ENCODE measurements at places on chromosomes 7 and 10.

DNA sequence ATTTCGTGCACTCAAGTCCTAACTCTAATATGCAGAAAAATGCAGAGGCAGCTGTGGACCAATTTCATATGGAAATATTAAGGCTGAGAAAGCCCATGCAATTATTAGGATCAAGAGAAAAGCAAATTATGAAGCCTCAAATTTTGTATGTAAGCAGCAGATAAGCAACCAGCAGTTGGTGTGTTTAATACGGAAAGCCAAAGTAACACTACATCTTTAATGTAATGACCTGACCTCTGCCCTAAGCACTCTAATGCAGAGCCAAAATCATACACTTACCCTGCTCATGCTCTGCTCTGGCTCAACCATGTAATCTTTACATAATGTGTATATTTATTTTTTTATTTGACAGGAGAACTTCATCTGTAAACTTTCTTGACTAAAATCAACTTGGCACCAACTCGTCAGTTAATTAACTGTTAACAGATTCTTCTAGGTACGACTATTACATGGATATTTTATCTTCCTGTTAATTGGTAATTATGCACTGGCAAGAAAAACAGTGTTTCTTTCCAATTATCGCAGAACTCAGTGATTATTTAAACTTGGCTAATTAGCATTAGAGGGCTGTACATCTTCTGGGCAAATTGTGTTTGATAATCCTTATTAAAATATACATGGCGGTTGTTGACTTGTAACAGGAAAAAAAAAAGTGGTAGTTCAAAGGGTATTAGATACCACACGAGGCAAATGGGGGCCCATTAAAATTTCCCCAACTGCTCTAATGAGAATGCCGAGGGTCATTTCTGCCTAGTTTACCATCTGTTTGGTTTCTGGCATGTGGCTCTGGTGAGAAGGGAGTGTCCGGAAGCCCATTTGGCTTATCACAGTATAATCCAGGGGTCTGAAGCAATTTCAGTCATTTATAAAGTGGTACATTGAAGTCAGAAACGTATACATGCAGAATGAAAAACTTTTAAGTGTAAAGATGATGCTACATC is 94.5 kb downstream of the RELN start:
- DNase-seq: no peak

GRCh38 chr10:58064714-58065528 is 202.8 kb downstream of the IPMK start:
- DNase-seq: no peak

DNA sequence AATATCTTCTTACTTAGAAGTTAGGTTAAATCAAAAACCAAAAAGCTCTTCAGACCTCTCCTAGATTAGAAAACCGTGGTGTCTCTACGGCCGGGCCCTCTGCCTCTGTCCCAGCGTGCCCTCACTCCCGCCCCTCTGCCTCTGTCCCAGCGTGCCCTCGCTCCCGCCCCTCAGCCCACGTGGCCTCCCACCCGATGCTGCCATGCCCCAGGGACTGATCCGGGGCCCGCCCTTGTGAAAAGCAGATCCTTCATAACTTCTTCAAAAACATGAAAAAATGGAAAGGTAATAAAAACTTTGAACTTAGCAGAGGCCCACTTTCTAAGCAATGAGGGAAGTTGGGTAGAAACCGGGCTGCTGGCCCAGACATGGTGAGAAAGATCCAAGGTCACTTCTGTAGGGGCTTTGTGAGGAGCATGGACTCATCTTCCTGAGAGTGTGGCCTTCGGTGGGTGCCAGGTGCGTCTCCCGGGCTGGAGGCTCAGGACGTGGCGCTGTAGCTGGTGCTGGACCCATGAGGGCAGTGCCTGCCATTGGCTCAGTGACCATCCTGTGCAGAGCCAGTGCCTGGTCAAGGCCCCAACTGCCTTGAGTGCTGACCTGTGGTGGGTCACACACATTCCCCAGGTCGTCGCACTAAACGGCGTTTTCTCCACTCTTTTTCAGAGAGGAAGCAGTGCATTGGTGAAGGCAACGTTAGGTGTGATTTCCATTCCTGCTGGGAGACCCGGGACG is 4.9 kb upstream of the DPYSL4 start:
- no peak for DNase-seq

DNA sequence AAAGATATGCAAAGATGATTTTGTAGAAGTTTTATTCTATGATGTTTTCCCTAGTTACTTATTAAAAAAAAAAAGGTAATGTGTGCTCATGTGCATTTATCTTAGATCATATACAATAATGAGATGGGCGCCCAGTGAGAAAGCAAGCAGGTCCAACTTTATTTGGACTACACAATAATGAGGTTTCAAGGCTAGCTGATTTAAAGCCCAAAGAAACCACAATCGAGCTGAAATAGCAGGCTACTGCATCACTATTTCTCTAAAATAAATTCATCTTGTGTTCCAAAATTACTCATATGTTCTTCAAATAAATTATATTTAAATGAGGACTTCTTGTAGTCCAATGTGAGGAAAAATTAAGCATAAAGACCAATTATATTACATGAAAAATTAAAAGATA is 110.1 kb downstream of the JMJD1C start:
- no peak for DNase-seq

DNA sequence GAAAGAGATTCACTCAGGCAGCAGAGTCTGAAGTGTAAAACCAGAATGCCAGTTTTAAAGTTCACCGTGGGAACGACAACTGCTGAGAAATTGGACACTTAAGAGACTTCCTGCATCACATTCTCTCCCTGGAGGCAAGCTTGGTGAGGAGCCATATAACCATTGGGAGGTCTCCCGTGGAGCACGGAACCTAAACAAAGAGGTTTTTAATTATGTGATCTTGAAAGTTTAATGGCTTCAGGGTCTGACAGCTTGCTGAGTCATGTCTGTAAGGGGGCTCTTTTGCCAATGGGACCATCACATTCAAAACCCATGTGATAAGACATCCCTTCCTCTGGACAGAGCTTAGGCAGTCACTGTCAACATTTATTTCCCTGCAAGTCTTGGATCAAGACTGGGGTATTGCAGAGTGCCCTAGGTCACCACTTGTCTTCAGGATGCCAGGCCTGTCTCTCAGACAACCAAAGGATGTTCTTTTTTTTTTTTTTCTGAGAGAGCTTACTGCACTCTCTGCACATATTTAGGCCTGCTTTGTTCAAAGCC is 674.4 kb downstream of the TYW1 start:
- DNase-seq: no peak

GRCh38 chr10:125107166-125107949 is 53.0 kb downstream of the CTBP2 start:
- DNase-seq: no peak

DNA sequence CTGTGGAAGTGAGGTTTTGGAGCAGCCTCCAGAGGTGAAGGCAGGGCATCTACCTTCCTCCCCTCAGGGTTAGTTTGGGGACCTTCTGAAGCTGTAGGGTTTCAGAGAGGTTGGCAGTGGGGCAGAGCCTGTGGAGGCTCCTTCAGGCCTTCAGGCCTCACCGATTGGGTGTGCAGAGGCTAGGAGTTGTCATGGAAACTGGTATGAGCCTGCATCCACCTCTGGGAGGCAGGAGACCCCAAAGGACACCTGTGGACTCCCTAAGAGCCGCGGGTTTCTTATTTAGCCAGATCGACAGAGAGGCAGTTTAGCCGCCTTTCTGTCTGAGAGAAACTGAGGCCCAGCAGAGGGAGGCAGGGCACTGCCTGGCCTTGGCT is 2.0 kb downstream of the LZTS2 start:
- no peak for DNase-seq

DNA sequence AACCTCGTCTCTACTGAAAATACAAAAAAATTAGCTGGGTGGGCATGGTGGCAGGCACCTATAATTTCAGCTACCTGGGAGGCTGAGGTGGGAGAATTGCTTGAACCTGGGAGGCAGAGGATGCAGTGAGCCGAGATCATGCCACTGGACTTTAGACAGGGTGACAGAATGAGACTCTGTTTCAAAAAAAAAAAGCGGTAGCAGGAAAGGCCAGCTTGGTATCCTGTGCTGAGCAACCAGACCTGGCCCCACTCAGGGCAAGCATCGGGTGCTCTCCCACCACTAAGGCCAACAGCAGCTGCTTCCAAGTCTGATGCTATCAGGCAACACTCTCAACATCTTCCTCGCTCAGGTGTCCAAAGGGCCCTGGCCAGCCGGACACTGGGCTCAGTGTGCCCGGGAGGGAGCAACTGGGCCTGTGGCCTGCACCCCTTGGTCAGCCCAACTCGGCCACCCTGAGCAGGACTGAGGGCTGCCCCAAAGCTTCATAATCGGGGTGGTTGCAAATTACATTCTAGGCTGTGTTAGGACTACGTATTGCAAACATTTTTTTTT is 44.3 kb upstream of the MSMB start:
- DNase-seq: no peak

DNA sequence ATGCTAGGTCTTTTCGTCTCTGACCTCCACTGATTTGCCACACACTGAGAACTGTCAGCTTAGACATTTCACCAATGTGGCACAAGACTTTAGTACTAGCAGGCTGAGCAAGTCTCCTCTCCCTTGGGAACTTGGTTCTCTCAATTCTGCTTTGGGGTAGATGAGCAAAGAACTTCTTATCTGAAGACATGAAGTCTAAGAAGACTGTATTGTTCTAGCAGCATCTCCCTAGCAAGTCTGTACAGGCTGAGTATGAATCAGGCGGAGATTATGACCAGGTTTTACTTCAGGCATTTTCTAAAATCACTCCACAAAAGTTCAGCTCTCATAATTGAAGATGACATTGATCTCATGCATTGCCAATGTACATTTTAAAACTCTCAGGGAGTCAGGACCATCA is 23.8 kb upstream of the STN1 start:
- no peak for DNase-seq

GRCh38 chr7:117068511-117069145 is 115.3 kb downstream of the ST7 start:
- DNase-seq: no peak

GRCh38 chr10:66472156-66472555 is 453.7 kb upstream of the LRRTM3 start:
- DNase-seq: no peak

DNA sequence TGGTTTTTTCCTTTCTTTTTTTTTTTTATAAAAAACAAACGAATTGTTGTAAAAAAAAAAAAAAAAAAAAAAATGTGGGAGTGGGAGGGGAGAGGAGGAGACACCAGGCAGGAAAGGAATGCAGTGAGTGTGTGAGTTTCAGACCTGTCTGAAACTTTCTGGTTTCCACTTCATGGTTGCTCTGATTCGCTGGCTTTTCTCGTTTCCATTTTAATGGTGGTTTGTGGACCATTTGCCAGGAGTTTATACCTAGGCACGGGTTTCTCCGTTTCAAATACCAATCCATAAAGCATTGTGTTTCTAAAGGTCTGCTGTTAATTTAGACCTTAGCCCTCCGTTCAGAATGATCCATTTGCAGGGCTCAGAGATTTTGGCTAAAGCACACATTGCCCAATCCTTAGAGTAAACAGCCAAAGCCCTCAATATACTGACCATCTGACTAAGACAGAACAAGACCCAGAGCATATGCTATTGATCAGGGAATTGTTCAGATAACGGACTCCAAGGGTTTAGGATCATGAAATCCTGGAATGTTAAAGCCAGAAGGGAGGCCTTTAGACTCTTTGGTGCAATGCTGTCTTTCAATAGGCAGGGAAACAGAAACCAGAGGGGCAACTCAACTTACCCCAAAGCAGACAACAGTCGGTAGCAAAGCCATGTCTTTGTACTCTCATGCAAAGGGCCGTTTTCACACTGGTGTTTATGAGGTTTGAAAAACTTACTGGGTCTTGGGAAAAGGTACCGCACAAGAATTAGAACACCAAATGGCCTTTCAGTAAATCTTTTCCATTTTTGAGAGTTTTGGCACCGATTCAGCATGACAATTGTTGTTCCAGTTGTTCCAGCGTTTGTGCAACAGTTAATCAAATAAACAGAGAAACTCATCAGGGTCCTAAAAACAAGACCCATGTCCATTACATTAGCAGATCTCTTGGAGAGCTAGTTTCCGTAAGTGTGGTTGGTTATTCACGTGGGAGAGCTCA is 94.3 kb upstream of the AGBL3 start:
- no peak for DNase-seq

DNA sequence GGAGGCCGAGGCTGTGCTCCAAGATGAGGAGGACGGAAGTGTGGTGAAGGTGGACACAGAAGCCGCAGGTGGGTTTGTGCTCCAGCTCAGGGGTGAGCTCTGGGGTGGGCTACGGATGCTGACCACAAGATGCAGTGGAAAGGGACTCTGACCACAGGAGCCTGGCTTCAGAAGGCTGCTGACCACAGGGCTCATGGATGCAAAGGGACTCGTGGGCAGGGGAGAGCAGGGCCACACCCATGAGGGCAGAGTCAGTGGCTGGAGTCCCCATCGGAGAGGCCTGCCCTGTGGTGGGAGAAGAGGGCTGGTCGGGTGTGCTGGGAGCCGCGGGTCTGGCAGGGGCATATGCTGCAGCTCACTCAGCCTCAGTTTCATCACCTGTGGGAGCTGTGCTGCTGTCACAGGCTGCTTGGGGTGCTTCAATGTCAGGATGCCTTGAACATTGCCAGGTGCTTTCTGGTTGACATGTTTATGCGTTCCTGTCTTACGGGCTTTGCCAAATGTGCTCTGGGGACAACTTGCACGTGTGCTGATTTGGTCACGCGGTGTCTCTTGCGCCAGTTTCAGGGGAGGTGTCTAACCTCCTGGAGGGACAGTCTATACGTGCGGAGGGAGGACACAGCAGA is 13.7 kb downstream of the SCART1 start:
- DNase-seq: no peak

GRCh38 chr10:28036587-28036986 is 37.7 kb upstream of the ODAD2 start:
- no peak for DNase-seq

GRCh38 chr7:16753932-16754855 is 639 bp downstream of the TSPAN13 start:
- no peak for DNase-seq

DNA sequence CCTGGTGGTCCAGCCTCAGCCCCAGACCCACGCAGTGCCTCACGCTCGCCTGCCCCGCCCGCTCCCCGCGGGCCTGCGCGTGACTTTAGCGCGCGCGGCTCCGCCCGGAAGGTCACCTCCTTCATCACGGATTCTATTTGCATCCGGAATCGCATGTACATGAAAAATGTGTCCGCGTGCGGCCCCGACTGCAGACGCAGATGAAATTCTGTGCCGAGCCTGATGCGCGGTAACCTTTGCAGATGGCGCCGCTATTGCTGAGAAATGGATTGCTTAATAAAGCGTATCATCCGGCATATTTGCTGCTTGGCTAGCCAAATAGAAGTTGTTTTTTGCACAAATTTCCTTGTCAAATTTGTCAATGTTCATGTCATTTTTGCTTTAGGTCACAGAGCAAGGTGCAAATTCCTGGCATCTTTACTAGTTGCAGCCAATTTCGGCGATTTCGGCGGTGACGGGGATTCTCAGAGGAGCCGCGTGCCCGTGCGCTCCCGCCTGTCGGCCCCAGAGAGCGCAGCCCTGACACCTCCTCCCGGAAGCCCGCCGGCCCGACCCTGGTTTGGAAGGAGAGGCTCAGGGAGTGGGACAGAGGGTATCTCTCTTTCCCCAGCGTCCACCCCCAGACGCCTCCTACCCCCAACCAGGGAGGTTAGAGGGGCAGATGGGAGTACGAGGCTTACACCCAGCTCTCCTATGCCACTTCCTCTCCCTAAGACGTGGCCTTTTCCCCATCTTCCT is 85.9 kb upstream of the PAX2 start:
- DNase-seq: no peak

All from stimulated activated CD4-positive, alpha-beta T cell treated with anti-CD3 and anti-CD28 coated beads, Interleukin-1b, Interleukin-23, amount 100 ng/mL, for 1 hour (primary cell).